ENCODE measurements at places on chromosomes 7 and 10. TPM values are rescaled to one million over a fixed set of nuclear protein-coding genes. Genes with fewer than 3 reads are reported as not detected.
A peak's percentile ranks its signal among the peaks of the same experiment; 100 is the strongest.

Gene SFTPD
- total RNA-seq: 12.9 TPM

DNA sequence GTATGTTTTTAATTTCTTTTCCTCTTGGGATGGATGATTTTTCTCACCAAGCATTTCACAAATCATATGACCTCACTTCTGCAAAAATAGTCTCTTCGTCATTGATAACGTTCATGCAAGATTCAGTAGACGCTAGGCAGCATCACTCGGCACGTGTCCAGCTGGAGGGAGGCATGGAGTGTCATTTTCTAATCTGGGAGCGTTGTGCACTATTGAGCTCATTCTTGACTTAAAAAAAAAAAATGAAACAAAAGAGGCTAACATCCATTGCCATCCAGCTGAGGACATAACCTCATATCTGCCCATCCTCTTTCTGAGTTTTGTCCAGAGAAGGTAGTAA is 56.2 kb downstream of the COL17A1 start:
- peak; percentile 53 for DNase-seq

Gene SLC26A5
- 0.58 TPM for total RNA-seq

Gene CPN1
- total RNA-seq: not detected

DNA sequence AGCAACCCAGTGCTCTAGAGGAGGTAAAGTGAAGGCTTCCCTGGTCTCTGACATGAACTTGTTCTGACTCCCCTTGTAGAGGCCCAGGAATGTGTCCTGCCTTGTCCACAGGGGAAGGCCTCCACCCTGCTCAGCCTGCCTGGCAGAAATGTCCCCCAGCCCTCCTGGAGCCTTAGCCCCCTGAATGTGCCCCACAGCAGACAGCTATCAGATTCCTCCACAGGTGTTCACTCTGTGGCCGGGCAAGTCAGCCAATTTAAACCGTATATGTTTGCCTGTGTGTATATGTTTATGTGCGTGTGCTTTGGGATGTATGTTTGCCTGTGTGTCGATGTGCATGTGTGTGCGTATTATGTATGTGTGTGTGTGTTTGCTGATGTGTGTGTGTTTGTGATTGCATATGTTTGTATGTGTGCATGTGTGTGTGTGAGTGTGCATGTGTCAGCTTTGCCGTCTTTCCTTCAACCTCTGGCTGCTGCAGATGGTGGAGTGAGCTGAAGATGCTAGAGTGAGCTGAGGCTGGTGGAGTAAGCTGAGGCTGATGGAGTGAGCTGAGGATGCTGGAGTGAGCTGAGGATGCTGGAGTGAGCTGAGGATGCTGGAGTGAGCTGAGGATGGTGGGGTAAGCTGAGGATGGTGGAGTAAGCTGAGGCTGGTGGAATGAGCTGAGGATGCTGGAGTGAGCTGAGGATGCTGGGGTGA is 68.9 kb upstream of the ANTXRL start:
- peak; percentile 1 for DNase-seq

DNA sequence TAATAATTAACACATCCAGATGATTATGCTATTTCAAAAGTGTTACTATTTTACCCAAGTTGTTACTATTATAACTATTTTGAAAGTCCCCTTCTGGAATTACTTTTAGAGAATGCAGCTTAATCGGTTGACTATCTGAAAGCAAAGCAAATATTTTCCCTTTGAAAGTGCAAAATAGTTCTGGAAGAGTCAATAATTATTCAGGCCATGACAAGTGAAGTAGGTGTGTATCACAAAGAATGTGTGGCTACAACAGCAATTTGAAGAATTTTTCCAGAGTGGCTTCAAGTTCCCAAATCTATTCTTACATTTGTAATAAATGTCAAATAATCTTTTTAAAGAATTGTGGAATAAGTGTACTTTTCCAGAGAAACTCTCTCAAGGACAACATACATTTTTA is 42.8 kb downstream of the RNLS start:
- peak; percentile 32 for DNase-seq

GRCh38 chr10:112811741-112812551 is 138.1 kb upstream of the TCF7L2 start:
- peak; percentile 75 for DNase-seq

DNA sequence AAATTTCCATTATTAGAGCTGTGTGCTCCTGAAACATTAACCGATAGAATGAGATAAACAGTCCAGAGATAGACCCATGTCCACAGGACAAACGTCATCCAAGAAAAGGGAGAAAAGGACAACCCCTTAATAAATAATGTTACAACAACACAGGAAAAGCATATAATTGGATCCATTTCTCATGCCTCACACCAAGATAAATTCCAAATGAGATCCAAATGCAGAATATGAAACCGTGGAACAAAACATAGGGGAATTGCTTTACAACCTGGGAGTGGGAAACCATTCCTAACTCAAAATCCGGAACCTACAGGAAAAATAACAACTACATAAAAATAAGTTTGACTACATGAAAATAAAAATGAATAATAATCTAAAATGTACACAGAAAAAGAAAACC is 22.4 kb upstream of the NEBL start:
- DNase-seq: no peak

Gene OR6V1
- not detected for total RNA-seq

DNA sequence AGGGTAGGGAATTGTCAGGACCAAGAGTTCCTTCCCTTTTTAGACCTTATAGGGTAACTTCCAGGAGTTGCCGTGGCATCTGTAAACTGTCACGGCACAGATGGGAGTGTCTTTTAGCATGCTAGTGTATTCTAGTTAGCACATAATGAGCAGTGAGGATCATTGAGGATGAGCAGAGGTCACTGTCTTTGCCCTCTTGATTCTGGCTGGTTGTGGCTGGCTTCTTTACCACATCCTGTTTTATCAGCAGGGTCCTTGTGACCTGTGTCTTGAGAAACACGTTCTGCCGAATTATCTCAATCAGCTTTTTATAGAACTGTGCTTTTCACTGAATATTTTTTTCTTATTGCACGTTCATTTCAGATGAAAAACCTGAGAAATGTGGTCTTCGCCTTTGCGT is 41.5 kb downstream of the MINPP1 start:
- DNase-seq: no peak

Gene ASB10
- total RNA-seq: not detected

- peak; percentile 78 for DNase-seq
Measured at GRCh38 chr10:79435271-79436065, 10.0 kb downstream of the ZCCHC24 start.

DNA sequence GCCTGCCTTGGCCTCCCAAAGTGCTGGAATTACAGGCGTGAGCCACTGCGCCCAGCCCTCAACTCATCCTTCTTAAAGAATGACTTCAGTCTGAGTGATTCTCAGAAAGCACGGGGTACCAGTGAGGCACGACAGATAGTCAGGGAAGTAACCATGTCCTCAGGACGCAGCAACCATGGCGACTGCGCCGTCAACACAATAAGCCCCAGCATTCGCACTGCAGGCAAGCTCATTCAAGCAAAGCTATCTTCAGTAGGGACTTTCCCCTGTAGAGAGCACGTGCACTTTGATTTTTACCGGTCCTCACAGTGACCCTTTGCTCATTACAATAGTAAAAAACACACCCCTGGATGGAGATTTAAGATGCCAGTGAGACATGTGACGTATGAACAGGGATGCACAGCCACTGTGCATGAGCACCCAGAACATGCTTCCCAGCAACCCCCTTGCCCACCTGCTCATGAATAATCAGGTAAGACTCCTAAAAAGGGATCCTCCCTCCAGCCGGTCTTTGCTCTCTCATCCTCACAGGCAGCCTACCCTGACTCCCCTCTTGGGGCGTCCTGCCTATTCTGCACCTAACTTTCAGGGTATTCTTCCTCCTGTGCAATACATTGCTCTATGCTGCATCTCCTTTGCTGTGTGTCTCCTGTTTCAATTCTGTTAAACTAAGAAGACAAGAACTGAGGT is 9.1 kb downstream of the WDR86 start:
- no peak for DNase-seq

DNA sequence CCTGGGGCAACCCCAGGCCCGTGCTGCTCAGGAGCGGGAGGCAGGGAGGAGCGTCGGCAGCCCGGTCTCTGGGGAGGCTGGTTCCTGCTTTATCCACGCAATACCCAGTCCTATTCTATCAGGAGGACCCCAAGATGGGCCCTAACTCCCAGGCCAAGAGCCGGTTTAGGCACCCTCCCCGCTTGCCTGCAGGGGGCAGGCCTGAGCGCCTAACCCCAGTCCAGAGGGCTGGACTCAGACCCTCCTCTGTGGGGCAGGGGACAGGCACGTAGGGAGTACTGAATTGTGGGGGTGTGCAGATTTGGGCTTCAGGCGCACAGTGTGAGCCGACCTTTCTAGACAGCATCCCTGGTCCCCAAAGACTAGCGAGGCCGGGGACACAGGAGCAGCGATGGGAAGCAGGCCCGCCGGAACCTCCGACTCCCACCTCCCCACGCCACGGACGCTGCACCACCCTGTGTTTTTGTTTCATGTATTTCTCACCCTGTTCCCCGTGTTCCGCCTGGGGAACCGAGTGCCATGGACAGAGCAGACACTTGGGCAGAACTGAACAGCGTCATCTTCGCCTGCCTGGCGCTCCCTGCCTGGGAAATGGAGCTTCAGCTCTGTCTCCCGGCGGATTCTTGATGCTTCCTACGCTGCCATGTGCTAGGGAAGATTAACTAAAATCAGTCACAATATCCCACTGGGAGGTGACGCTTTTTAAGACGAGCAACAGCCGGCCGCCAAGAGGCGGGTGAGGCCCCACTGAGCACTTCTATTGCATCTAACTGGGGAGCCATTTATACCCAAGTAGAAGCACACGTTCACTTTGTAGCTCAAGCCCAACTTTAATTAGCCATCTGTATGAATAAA is 5.3 kb downstream of the NUDT1 start:
- DNase-seq: peak; percentile 55

- DNase-seq: no peak
Measured at GRCh38 chr10:103804871-103805270, 50.5 kb downstream of the SH3PXD2A start.

DNA sequence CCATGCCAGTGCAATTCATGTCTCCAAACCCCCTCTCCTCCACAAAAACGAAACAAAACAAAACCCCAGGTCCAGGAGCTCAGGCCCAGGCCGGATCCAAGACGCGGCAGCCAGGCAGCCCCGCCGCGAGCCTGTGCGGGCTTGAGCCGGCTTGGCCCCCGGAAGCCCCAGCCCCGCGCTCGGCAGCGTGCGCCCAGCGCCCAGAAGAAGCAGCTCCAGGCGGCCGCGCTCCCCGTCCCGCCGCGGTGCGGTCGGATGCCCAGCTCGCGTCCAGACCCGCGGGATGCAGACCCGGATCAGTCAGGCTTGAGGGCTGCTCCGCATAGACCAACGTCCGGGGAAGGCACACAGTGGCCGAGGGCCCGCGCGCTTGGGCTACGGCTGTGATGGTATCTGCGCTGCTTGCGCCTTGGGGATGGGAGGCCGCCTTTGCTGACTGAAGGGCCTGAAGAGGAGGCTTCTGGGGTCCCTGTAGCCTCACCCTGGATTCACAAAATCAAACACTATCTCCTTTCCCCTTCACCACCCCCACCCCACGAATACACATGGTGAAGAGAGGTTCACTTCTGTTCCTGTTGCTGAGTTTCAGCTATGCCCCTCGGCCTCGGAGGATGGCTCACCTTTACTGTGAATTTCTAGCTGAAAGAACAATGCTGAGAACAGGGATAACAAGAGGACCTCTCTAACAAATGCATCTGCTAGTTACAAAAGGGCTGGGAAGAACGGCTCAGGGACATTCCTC is 79.9 kb upstream of the EN2 start:
- DNase-seq: peak; percentile 73

DNA sequence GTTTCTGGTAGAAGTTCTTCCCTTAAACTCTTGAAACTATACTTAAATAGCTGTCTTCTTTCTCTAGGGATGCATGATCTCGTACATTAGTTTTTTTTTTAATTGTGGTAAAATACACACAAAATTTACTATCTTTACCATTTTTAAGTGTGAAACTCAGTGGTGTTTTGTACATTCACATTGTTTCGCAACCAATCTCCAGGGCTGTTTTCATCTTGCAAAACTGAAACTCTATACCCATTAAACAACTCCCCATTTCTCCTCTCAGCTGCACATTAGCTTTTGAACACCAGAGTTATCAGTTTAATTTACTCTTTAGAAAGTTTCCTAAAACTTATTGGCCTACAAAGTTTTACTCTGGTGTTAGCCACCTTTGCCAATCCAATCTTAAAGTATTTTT is 45.5 kb upstream of the PRKAR2B start:
- no peak for DNase-seq

Gene PAX4
- total RNA-seq: not detected

Gene KAZALD1
- 35.5 TPM for total RNA-seq

Gene VIPR2
- 3.5 TPM for total RNA-seq

GRCh38 chr10:47403446-47404318 is 19.6 kb upstream of the ZNF488 start:
- DNase-seq: no peak

DNA sequence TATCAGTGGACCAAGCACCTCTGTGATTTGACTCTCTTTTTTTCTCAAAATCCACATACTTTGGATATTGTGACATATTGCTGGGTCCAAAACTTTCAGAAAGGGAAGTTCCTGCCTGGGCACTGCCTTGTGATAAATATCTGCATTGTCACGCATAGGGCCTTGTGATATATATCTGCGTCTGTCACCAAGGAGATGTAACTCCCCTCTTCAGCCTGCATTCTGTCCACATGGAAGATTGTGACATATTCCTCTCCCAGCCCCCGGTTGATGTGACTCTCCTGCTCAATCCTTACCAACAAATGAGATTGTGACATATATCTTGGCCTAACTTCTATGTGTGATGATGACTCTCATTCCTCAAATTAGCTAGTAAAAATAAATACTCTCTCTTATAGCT is 25.4 kb upstream of the ZNF107 start:
- DNase-seq: no peak

Gene TMEM139
- total RNA-seq: 4.6 TPM

- DNase-seq: peak; percentile 93
Measured at GRCh38 chr10:110398419-110399105, 93.8 kb upstream of the SMNDC1 start.

DNA sequence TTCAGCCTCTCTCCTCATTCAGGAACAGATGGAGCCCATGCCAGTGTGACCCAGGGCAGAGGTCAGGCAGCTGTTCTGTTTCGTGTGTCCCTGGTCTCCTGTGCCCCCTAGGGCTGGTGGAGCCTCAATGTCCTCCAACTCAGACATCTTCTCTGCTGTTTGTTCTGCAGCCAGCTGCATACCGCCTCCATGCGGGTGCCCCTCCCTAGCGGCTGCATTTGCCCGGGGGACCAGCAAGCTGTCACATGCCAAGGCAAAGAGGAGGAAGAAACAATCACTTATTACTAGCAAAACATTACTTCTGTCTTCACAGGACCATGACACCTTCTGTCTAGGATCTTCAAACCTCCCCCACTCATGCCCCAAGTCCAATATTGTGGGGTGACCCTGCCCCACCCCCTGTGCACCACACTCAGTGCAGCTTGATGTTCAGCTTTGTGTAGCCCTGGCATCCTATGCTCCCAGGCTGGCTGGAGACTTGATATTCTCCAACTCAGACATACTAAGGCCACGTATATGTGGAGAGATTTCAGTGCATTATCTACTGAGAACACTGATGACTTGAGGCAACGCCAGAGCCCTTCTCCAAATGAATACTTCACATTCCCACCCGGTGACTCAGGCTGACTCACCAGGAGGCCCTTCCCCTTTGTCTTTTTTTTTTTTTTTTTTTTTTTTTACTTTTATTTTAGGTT is 188.9 kb downstream of the SKIDA1 start:
- no peak for DNase-seq

Gene CALY
- not detected for total RNA-seq

- DNase-seq: no peak
Measured at GRCh38 chr7:73900286-73900685, 39.3 kb downstream of the TMEM270 start.
